ENCODE measurements at places on chromosomes 1 and 21. TPM values are rescaled to one million over a fixed set of nuclear protein-coding genes. Genes with fewer than 3 reads are reported as not detected.

The PTAFR gene
- 2.2 TPM for total RNA-seq

GRCh38 chr1:77253211-77253610 is 28.6 kb upstream of the AK5 start:
- H3K4me1 ChIP-seq: no peaks in the 10 kb centered on the region
- no peak overlapping the region for H3K4me3 ChIP-seq
- no peaks in the 10 kb centered on the region for H3K36me3 ChIP-seq

- DNase-seq: no peak
- no peaks in the 10 kb centered on the region for H3K36me3 ChIP-seq
- no peak overlapping the region for H3K27ac ChIP-seq
- no peaks in the 10 kb centered on the region for H3K4me1 ChIP-seq
- no peak overlapping the region for H3K4me3 ChIP-seq
These were observed 525.2 kb upstream of the PBX1 start for GRCh38 chr1:164033782-164034181.

The LCE1D gene
- not detected for total RNA-seq

- DNase-seq: no peak
- no peaks in the 10 kb centered on the region for H3K27me3 ChIP-seq
- no peaks in the 10 kb centered on the region for H3K4me1 ChIP-seq
- no peak overlapping the region for H3K4me3 ChIP-seq
These were observed 881.4 kb upstream of the B3GALT2 start for GRCh38 chr1:194067772-194068171.

DNA sequence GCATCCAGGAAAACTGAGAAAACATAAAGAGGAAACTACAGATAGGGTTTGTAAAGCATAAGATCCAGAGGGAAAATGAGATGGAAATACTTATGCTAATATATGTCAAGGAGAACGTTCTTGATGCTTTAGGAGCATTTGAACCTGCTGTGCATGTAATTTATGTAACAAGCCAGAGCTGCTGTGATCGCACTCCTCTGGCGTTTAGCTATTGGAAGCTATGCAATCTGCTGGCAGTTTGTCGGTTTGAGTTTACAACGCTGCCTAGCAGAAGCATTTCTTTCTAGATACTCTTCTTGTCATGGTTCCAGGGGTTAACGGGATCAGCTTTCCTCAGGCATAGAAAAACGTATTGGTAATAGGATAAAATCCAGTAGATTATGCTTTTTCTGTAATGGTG is 182.7 kb downstream of the KCNH1 start:
- no peak overlapping the region for H3K4me3 ChIP-seq
- DNase-seq: no peak
- no peak overlapping the region for H3K27ac ChIP-seq
- H3K4me1 ChIP-seq: no peaks in the 10 kb centered on the region

The MATN1 gene
- total RNA-seq: not detected

GRCh38 chr1:91754816-91755580 is 131.0 kb downstream of the TGFBR3 start:
- H3K27me3 ChIP-seq: no peaks in the 10 kb centered on the region
- no peaks in the 10 kb centered on the region for H3K36me3 ChIP-seq
- no peak overlapping the region for H3K4me3 ChIP-seq
- no peak overlapping the region for H3K27ac ChIP-seq
- peaks cover 63% of the 10 kb centered on the region for H3K4me1 ChIP-seq
- DNase-seq: peak; percentile 58

GRCh38 chr1:116532671-116533428 is 38.0 kb downstream of the CD58 start:
- H3K27ac ChIP-seq: no peak overlapping the region
- no peak overlapping the region for H3K4me3 ChIP-seq
- no peaks in the 10 kb centered on the region for H3K27me3 ChIP-seq
- no peaks in the 10 kb centered on the region for H3K36me3 ChIP-seq

GRCh38 chr1:175209493-175209921 is 16.9 kb upstream of the KIAA0040 start:
- no peaks in the 10 kb centered on the region for H3K4me1 ChIP-seq
- no peaks in the 10 kb centered on the region for H3K27me3 ChIP-seq

The TMPRSS15 gene
- not detected for total RNA-seq

GRCh38 chr1:173057984-173058383 is 7.2 kb upstream of the TNFSF18 start:
- no peak for DNase-seq
- H3K36me3 ChIP-seq: no peaks in the 10 kb centered on the region
- H3K27me3 ChIP-seq: no peaks in the 10 kb centered on the region
- H3K4me1 ChIP-seq: peaks cover 3% of the 10 kb centered on the region
- H3K27ac ChIP-seq: no peak overlapping the region

DNA sequence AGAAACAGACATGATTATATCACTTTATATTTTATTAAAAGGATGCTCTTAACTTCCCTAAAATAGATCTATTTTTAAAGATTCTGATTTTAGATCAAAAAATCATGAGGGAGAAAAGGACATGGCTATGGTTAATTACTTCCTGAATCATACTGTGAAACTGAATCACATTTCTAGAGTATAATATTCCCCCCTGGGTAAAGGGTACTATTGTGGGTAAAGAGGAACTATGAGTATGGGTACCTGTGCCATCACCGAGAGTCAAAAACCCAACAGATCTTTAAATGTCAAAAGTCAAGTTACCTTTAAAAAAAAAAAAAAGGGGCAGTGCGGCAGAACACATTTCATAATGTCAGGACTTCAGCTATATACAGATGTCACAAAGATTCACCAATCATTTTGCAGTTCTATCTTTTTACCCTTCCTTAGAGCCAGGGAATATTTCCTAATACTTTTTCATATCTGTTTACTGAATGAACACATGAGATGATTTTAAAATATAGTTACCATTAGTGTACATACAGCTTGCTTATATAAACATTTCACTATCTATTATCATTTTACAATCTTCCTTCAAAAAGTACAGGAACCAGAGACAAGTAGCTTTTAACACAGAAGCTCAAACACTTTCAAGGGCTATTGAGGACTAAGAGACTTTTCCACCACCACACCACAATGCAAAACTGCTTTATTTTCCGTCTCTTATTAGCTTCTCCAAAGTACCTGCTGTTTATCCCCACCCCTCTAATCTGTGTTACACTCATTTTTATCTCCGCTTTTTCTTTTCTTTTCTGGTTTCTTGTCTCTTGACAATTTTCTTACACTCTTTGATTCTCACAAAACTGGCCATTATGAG is 45.0 kb downstream of the EVI5 start:
- H3K4me1 ChIP-seq: no peaks in the 10 kb centered on the region
- H3K27ac ChIP-seq: no peak overlapping the region
- no peak for DNase-seq
- H3K36me3 ChIP-seq: peaks cover 5% of the 10 kb centered on the region
- no peak overlapping the region for H3K4me3 ChIP-seq
- H3K27me3 ChIP-seq: no peaks in the 10 kb centered on the region

The HP1BP3 gene
- 255 TPM for total RNA-seq

The HAO2 gene
- 0.73 TPM for total RNA-seq

DNA sequence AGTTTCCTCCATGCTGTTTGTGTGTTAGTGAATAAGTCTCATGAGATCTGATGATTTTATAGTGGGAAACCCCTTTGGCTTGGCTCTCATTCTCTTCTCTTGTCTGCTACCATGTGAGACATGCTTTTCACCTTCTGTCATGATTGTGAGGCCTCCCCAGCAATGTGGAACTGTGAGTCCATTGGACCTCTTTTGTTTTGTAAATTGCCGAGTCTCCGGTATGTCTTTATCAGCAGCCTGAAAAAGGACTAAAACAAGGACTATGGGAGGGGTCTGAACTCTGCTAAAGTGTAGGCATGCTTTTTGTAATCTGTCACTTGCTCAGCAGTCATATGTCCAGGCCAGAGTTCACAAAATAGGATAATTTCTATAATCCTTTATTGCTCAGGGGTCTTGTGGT is 164.0 kb upstream of the SNX7 start:
- no peaks in the 10 kb centered on the region for H3K36me3 ChIP-seq
- H3K4me1 ChIP-seq: no peaks in the 10 kb centered on the region
- H3K27ac ChIP-seq: no peak overlapping the region
- H3K4me3 ChIP-seq: no peak overlapping the region

GRCh38 chr1:26418865-26419349 is 8.3 kb downstream of the LIN28A start:
- no peak overlapping the region for H3K27ac ChIP-seq
- no peaks in the 10 kb centered on the region for H3K4me1 ChIP-seq
- H3K36me3 ChIP-seq: no peaks in the 10 kb centered on the region
- H3K27me3 ChIP-seq: peaks cover 75% of the 10 kb centered on the region
- DNase-seq: no peak

Data from stomach (tissue), 19 donors.